Activated naive CD8-positive, alpha-beta T cell treated with anti-CD3 and anti-CD28 coated beads, Interleukin-2, amount 10 ng/mL, durations not matched to agents 7 days and 5 days (primary cell): ENCODE measurements at places on chromosomes 2 and 18. TPM values are rescaled to one million over a fixed set of nuclear protein-coding genes. Genes with fewer than 3 reads are reported as not detected.

DNA sequence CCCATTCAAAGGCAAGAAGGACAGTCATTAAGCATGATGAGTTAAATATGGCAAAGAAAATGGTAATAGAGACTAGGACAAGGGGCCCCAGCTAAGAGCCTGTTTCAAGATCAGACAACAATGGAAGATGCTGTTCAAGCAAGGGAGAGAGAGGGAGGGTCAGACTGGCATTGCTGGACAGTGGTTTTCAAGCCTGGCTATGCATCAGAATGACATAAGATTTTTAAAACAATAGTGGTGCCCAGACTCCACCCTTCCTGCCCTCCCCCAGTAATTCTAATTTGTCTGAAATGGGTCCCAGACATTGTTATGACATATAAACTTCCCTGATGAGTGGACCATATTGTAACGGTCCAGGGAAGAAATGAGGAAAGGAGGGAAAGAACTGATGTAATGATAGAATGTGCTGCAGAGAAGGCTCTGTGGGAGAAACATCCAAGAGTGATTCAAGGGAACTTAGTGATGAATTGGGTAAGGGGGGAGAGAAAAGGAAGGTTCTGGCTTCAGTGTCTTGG, 112.9 kb upstream of the TRIB2 start:
- DNase-seq = no peak

- no peak for DNase-seq
These were observed 44.6 kb downstream of the TOGARAM2 start for GRCh38 chr2:29025711-29026110.

- DNase-seq = no peak
These were observed 28.8 kb downstream of the SH3BP4 start for GRCh38 chr2:234980451-234981187.

- no peak for DNase-seq
These were observed 13.2 kb upstream of the DES start for GRCh38 chr2:219404954-219405353.

The COLEC11 gene
- 0.39 TPM for total RNA-seq

DNA sequence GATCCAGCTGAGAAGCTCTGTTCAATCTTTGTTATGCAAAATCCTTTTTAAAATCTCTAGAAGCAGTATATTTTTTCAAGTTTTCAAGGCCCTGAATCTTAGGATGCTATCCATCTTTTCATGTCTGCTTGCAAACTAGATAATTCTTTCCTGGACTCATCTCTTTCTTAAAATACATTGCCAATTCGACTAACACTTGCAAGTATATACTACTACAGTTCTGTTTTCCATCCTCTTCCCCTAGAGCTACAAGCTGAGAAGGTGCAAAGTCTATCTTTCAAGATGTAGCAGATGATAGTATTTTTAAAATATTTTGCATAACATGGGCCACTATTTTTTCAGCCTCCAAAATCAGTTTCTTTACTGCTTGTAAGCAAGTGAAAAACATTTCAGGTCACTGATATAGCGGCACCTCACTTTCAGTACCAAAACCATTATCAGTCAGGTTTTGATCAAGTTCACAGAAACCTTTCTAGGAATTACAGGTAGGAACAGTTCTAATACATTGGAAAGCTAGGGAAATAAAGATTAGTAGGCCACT, 196.4 kb upstream of the CDH20 start:
- no peak for DNase-seq

GRCh38 chr18:74679006-74679678, 81.5 kb downstream of the ZNF407 start:
- no peak for DNase-seq
